Thoracic aorta (tissue), 2 donors: ENCODE measurements at places on chromosomes 16 and 17.
A peak's percentile ranks its signal among the peaks of the same experiment; 100 is the strongest.

DNA sequence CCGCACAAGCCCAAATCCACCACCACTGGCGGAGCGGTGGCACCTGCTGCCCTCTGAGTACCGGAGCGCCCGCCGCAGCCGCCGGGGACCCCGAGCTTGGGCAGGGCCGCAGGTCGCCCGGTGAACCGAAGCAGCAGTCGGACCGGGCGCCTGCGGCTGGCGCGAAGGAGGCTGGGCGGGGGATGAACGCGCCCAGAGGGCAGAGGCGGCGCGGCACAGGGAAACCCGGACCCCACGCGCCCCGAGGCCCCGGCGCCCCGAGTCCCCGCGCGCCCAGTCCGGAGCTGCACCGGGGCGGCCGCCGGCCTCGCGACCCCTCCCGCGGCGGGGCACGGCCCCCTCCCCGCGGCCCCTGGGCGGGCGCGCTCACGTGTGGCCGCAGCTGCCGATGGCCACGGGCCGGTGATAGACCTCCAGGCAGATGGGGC, 393 bp downstream of the RNF166 start:
- DNase-seq = no peak

GRCh38 chr17:15650741-15651582, 31.5 kb upstream of the FBXW10B start:
- DNase-seq = no peak

GRCh38 chr17:58414596-58414997, 2.7 kb downstream of the RNF43 start:
- DNase-seq = no peak

DNA sequence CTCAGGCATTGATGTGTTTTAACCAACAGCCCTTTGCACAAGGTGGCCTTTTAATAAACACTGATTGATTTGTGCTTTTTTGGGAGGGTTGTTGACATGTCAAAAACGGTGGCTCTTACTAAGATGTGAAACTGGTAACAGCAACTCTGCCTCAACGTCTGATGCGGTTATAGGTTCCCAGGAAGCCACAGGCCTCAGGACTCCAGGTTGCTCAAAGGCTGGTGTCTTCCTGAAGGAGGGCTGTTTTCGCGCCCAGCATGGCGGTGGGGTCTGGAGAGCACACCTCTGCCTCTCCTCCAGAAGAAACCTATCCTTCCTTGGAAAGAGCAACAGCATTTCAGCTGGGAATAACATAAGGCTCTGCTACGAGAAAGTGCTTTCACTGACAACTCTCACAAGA, 187.5 kb downstream of the IRF8 start:
- DNase-seq = no peak

GRCh38 chr17:77887464-77888241, 70.8 kb upstream of the TNRC6C start:
- DNase-seq = peak; percentile 91

GRCh38 chr17:15918661-15919259, 26.2 kb upstream of the ADORA2B start:
- no peak for DNase-seq

- DNase-seq = no peak
Measured at GRCh38 chr16:87420026-87421002, 28.2 kb downstream of the MAP1LC3B start.

DNA sequence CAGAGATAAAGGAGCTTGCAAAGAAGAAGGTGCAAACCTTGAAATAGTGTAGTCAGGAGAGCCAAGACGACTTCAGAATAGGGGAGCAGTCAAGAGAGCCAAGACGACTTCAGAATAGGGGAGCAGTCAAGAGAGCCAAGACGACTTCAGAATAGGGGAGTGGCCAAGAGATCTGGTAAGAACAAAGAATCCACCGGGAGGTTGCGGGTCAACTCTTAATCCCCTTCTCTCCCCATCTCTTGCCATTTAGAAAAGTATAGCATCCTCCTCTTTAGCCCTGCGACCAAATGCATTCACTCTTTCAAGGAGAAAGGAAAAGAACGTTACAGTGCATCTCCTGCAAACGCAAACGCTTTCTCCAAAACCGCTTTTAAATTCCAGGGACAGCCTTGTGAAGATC, 713 bp downstream of the KNOP1 start:
- no peak for DNase-seq

DNA sequence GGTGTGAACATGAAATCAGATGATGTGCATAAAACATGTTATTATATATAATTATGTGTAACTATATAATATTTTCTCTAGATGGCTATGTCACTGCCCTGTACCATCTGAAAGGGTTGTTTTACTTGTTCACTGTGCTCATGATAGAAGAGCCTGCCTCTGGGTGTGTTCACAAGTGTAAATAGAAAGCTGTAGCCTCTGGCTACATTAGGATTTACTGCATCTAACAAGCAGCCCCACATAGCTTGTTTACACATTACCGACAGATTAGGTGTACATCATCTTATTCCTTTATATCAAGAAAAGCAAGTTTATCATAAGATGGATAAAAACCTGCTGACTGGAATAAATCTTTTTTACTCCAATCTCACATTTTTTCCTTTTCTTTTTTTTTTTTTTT, 46.1 kb downstream of the CHD9 start:
- DNase-seq = no peak

DNA sequence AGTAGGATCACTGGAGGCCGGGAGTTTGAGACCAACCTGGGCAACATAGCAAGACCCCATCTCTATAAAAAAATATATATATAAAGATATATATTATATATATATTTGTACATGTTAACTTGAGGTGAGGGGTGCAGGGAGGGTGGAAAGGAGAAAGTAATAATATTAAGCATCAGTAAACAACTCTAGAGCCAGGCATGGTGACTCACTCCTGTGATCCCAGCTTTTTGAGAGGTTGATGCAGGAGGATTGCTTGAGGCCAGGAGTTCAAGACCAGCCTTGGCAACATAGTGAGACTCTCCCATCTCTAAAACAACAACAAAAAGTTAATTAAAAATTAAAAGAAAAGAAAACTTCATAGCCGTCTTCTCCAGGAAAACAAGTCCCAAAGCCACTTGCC, 61.7 kb upstream of the SMURF2 start:
- no peak for DNase-seq

DNA sequence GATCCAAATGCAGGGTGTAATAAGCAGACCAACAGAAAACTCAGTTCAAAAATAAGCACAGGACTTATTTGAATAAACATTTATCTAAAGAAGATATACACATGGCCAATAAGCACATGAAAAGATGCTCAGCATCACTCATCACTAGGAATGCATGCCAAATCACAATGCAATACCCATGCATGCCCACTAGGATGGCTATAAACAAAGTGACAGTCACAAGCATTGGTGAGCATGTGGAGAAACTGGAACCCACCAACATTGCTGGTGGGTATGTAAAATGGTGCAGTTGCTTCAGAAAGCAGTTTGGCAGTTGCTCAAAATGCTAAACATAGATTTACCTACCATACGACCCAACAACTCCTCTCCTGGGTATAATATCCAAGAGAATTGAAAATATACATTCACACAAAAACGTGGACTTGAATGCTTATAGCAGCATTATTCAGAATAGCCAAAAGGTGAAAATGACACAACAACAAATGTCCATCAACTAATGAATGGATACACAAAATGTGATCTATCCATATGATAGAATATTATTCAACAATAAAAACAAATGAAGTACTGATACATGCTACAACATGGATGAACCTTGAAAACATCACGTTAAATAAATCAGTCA, 20.1 kb downstream of the UBE2O start:
- DNase-seq = no peak

GRCh38 chr17:60315650-60316049, 76.3 kb downstream of the USP32 start:
- DNase-seq = no peak

- no peak for DNase-seq
Measured at GRCh38 chr17:71055128-71055527, 885.8 kb downstream of the KCNJ2 start.

GRCh38 chr17:56970974-56971373, 7.0 kb upstream of the SCPEP1 start:
- DNase-seq = no peak

GRCh38 chr17:56131431-56131830, 21.8 kb upstream of the ANKFN1 start:
- no peak for DNase-seq

DNA sequence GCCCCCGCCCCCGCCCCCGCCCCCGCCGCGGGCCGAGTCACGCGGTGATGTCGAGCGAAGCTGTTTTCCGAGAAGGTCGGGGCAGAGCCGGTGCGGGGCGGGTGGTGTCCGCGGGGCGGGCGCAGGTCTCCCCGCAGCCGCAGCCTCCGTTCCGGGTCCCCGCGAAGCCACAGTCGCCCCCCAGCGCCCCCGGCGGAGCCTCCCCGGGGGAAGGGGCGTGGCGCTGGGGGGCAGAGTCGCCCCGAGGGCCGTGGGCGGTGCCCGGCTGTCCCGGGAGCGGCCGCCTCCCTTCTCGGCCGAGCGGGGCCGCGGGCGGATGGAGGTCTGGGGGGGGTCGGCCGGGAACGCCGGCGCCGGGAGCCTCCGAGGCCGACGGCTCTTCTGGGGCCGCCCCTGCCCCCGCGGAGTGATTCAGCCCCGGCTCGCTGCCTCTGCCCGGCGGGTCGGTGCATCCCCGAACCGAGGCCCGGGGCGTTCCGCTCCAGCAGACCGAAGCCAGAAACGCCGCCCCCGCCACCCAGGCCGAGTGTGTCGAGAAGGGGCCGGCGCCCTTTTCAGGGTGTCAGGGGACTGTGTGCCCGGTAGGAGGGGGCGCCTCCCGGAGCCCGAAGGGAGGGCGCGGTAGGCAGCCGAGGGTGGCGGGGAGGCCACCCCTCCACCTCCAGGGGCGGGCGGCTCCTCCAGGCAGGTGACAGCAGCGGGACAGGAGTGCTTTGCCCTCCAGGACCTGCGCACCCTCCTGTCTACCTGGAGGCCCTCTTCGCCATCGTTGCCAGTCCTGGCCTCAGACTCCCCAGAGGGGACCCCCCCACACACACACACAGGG, 1.7 kb downstream of the METRNL start:
- DNase-seq = no peak

GRCh38 chr16:66502020-66502913, 47.7 kb downstream of the TK2 start:
- no peak for DNase-seq

- no peak for DNase-seq
Measured at GRCh38 chr16:67910158-67910557, 17.1 kb downstream of the PSKH1 start.

DNA sequence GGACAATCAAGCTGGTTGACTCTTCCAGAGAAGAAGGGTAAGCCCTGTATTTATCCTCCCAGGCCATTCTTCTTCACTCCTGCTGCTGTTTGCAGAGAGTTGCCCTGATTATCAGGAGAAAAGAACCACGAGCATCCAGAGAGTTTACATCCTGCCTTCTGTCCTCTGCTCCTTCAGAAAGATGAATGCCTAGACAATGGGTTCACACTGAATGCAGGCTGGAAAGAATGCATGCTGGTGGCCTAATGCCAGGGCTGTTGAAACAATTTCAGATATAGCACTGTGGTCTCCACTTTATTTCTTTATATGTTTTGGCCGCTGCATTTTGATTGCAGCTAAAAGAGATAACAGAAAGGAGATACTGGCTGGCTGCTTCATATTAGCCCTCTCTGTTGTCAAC, 21.2 kb upstream of the HAS3 start:
- DNase-seq = no peak

GRCh38 chr16:67563708-67564468, 1.6 kb downstream of the CTCF start:
- no peak for DNase-seq

- DNase-seq = no peak
Measured at GRCh38 chr17:62343764-62344270, 36.5 kb upstream of the EFCAB3 start.

- no peak for DNase-seq
Measured at GRCh38 chr16:31108794-31109558, 790 bp downstream of the BCKDK start.

DNA sequence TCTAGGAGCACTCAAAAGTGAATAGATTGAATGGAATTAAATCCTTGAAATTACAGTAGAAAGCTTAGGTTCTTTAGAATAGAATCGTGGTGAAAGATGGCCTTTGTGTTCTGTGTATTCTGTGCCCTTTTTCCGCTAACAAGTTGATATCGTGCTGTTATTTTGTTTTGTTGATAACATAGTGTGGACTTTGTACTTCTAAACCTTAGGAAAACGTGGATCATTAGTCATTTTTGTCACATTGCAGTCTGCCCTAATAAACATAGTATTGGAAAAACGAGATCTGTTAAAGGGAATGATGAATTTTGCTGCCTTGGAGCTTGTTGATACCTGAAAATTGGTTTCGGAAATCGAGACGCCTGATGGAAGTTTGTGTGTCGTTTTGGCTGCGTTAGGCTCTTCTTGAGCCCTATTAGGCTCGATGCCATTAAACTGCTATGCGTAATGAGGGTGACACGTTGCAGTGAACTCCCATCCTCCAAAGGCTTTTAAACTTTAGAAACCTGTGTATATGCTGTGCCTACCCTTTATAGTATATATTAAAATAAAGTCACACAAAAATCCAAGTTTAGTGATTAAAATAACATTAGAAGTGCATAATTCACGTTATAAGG, 145.7 kb downstream of the PRKCA start:
- DNase-seq = no peak

DNA sequence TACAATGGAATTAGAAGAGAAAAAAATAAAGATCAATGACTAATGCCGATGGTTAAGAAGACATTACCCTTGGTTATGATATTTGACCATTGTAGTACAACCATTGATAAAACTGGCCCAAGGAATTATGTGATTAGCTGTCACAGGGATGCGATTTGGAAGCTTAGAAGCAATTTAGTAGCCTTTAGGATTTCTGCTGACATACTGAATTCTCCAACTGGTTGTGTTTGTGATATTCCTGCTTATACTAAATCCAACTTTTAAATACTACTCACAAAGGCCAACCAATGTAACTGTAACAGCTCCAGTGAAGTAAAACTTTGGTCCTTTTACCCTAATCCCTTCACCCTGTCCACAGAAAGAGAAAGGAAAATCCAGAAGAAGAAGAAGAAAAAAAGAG, 31.4 kb upstream of the ABCA6 start:
- no peak for DNase-seq

- DNase-seq = no peak
Measured at GRCh38 chr17:68566442-68566738, 34.8 kb downstream of the FAM20A start.

DNA sequence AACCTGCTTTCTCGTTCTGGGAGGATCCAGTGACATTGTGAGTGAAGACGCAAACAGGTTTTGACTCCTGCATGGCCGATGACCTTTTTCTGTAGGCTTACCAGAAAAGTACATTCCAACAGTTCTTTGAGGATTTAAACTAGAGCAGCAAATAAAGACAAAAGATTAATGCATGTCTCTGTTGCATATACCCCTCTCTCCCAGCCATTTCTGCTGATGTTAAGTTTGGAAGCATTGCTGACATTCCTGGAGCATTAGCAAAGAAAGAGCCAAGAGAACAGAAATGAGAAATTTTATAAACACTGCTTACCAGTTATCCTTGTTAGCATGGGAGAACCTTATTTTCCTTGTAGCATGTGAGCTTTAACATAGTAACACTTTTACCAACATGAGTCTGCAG, 49.3 kb downstream of the SIAH1 start:
- no peak for DNase-seq
